ENCODE measurements at places on chromosomes 2 and 18. TPM values are rescaled to one million over a fixed set of nuclear protein-coding genes. Genes with fewer than 3 reads are reported as not detected.

Gene POTEJ
- not detected for total RNA-seq

Gene COLEC11
- not detected for total RNA-seq

Gene EVA1A
- total RNA-seq = 14.5 TPM

Gene HOXD10
- 2.0 TPM for total RNA-seq

Gene NAGK
- total RNA-seq = 181 TPM
